Mucosa of descending colon (tissue), 3 donors: ENCODE measurements at places on chromosomes 2 and 18.

DNA sequence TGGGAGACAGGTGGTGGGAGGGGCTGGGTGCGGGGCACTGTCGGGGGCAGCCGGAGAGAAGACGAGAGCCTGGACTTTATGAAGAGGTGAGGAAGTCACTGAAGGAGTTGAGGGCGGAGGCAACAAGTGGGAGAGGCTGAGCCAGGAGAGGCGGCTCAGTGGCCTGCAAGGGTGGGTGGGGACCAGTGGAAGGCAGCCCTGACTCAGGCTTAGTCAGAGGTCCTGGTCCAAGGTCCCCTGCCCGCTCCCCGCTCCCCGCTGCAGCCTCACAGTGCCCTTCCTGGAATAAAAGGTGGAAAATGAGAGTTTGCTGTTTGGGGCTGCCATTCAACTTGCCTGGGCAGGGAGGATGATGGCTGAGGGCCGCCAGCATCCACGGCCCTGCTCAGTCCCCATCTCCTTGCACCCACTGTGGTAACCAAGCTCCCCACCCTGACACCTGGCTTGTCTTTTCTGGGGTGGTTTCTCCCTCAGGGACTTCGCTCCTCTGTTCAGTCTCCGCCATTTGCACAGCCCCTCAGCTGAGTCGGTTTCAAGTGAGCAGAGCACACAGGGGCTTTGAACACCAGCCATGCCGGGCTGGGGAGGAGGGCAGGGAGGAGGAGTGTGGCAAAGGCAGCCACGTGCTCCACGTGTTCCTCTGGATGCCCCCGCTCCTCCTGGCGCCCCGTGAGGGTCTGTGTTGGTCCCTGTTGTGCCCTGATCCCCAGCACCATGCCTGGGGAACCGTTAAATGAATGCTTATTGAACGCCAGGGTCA is 13.7 kb upstream of the RALB start:
- peak; percentile 86 for DNase-seq

DNA sequence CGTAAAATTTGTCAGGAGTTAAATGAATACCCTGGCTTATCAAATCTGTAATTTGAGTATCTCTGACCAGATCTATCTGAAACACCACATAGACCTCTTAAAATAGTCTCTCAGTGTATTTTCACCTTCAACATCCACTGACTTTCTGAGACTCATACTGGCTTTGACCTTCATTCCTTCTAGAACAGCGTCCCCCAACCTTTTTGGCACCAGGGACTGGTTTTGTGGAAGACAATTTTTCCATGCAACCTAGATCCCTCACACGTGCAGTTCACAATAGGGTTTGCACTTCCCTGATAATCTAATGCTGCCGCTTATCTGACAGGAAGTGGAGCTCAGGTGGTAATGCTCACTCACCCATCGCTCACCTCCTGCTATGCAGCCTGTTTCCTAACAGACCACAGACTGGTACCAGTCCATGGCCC is 3.2 kb downstream of the NBAS start:
- DNase-seq: no peak

DNA sequence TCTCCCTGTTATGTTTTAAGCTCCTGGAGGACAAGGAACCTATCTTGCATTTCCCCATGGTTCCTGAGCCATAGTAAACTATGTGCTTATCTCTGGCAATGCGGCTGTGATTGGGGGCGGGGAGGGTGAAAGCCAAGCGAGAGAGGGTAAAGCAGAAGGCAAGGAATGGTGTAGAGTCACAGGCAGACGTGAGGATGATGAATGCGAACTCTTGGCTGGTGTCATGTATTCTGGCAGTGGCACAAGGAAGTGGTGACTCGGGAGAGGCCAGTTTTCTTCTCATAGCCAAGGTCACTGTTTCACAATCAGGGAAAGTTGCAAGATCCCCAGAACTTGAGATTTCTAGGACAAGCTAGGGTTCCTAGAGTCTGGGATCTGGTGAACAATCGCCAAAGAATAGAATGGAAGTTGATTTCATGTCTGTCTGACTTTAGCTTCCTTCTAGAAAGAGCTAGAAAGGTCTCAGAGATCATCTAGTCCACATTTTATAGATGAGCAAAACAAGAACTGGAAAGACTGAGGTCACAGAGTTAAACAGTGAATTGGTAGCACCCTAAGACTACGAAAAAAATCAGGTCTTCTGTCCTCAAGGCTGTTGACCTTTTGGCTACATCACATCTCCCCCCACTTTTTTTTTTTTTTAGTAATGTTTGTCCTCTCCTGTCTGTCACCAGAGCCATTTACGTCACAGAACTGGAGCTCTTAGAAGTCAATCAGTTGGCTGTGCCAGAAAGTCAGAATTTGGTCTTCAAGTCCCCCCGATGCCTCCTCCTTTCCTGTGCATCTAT is 137.0 kb downstream of the BCL11A start:
- DNase-seq: no peak

- no peak for DNase-seq
These were observed 174.7 kb downstream of the WDR7 start for GRCh38 chr18:56825878-56826277.

DNA sequence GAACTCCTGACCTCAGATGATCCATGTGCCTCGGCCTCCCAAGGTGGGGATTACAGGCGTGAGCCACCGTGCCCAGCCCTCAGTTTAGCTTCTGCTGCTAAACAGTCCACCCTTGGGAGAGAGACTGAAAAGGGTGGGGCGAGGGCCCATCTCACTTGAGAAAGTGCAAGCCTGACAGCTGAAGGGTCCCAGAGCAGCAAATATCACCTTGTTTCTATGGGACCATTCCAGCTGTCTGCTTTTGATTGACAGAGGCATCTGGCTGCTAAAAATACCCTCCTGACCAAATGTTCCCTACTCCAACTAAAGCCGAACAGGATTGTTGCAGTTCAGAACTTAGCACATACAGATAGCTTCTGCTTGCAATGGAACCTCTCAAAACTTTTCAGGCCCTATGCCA is 436 bp upstream of the SMYD1 start:
- DNase-seq: no peak

GRCh38 chr2:112547333-112547732 is 5.1 kb downstream of the POLR1B start:
- no peak for DNase-seq

DNA sequence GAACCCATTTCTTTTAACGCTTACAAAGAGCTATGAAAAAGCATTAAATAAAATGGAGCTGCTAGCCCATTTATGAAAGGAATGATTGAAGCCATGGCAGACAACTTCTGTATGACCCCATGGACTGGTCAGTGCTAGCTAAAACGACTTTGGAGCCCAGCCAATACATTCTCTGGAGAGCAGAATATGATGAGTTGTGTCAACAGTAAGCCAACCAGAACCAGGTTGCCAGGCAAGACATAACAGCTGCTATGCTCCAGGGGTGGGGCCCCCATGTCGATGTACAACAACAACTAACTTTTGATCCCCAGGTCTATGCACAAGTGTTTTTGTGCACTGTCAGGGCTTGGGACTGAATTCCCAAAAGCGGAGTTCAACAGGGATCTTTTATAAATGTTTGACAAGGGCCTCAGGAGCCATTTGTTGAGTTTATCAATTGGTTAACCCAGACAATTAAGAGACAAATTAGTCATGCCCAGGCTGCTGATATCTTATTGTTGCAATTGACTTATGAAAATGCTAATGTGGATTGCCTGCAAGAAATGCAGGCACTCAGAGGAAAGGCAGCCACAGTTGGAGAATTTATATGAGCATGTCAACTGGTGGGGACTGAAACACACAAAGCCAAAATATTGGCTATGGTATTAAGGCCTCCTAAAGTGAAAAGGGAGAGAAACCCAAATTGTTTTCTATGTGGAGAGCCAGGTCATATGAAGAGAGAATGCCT is 64.6 kb upstream of the MYO3B start:
- no peak for DNase-seq

GRCh38 chr2:11320698-11321492 is 23.5 kb downstream of the ROCK2 start:
- DNase-seq: no peak

DNA sequence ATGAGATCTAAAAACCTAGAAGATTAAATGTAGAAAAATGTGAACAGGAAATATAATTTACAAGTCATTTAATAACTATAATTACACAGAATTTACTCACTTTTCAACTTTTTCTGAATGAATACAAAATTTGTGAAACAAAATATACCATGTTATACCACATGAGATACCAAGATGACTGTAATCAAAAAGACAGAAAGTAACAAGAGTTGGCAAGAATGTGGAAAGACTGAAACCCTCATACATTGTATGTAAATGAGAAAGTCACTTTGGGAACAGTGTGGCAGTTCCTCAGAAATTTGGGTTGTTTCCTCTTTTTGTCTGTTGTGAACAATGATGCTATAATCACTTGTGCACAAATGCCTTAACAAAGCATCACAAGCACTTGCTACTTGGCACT is 145.4 kb upstream of the ZNF804A start:
- no peak for DNase-seq

- DNase-seq: no peak
These were observed 456.5 kb upstream of the ZNF804A start for GRCh38 chr2:184141866-184142265.

- DNase-seq: no peak
These were observed 123.3 kb downstream of the CLIP4 start for GRCh38 chr2:29238497-29238896.

- no peak for DNase-seq
These were observed 137.1 kb upstream of the GAREM1 start for GRCh38 chr18:32607816-32608215.

DNA sequence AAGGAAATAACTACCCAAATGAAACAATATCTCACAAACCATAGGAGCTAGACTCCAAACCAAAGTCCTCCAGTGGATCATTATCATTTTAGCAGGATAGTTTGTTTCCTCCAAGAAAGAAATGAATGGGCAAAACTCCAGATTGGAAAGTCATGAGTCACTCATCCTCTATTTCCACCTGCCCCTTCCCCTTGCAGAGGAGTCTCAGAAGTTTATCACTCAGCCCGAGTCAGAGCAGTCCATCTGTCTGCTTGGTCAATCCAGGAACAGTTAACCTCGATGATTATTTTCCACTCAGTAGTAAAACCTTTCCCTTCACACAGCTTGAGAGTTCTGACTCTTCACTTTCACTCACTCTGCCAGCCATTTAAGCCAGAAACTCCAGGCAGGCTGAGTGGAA is 462.2 kb downstream of the BCL11A start:
- DNase-seq: no peak

- DNase-seq: no peak
These were observed 20.9 kb downstream of the STRADB start for GRCh38 chr2:201472411-201472810.

DNA sequence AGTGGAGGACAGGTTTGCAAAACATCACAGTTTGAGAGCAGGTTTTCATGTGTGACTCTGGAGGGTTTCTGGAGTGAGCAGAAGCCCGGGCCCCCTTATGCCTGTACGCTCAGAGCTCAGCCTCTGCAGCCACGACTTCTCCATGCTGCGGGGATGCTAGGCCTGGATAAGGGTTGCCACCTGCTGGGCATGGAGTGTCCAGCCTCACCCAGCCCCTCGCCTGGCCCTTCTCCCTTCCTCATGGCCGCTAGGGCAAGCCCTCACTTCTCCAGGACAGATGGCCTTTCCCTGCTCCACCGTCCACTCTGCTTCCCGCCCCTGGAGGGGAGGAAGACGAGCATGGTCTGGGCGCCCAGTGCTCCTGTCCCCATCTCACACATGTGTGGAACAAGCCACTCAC is 318.7 kb downstream of the GBX2 start:
- DNase-seq: no peak

GRCh38 chr2:193336781-193337180 is 1142.0 kb upstream of the TMEFF2 start:
- DNase-seq: no peak

DNA sequence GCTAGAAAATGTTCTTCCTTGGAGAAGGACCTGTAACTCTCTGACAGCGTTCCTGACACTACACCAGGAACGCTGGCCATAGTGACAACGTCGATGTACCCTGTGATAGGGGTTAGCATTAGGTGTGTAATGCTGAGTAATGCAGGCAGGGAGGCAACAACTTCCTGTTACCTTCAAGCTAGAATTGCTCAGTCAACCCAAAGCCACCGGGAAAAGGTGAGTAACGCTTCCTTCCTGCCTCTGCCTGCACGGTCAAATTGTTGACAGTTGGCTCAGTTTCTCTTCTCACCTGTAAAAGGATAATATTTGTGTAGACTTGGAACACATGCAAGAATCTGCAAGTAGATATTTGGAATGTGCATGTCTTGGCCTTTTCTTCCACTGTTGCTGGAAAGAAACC is 12.7 kb downstream of the FAM110C start:
- DNase-seq: no peak

DNA sequence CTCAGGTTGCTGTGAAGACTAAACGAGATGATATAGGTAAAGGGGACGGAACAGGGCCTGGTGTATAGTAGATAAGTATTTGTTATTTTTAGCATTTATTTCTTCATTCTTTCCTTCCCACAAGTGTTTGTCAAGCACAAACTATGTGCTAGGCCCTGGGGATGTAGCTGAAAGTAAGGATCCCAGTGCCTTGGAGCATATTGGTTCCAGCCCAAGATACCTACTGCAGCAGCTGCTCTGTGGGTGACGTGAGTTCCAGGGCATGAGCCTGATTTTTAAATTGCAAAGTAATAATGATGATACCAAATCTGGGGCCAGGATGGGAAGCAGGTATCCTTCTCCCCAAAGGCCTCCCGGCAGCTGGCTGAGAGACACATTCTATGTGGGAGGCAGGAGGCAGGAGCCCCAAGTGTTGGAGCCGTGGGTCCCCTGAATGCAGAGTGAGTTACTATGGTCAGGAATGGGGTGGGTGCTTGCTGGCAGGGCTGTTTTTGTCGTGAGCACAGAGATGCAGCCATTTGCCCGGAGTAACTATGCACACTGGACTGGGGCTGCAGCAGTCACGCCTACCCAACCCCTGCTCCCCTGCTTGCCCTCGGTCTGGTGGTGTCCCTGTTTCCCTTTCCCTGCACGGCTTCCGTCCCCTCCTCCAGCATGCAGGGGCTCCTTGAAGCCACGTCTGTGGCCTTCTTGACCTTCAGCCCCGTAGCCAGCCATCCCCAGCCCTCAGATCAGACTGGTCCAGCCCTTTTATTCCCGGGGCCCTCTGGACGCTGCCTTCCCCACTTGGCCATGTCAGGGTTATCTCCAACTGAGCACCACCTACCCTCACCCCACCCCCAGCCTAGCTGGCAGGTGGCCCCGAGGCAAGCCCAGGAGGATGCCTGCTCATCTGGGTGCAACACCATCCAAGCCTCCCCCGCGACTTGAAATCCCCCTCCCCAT is 52.4 kb downstream of the INHBB start:
- DNase-seq: no peak

DNA sequence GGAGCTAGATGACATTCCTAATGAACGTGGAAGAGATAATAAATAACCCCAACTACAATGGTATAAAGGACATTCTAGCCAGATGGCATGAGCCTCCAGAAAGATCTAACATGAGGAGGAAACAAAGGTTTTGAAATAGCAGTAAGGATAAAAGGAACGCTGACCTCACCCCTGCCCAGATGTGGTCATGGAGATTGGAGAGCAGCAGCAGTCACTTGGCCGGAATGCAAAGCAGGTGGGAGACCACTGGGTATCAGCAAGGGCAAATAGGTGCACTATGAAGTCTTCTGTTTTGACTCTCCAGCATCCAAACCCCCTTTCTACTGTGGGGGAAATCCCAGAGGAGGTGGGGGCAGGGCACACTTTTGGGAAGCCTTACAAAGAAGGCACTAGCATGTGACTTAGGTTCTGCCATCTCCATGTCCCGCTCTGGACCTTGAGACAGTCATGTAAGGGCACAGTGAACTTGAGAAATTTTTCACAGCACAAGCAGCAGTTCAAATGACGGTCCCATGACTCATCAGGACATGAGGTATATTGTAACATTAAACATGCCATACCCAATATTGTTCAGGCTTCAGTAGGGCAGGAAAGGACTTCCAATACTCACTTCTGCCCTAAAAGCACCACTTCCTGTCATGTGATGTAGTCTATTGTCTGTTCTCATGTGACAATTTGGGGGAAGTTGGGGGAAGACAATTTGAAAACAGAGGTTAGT is 55.2 kb downstream of the METTL4 start:
- no peak for DNase-seq

- DNase-seq: no peak
These were observed 6.7 kb downstream of the ERMN start for GRCh38 chr2:157318884-157319283.
